ENCODE measurements at places on chromosomes 5 and 9.

GRCh38 chr5:154370119-154370518 is 75.7 kb upstream of the SAP30L start:
- DNase-seq = no peak

- DNase-seq = no peak
Observed at GRCh38 chr9:69171517-69171916, 2.6 kb upstream of the TJP2 start.

GRCh38 chr9:109466623-109467590 is 31.2 kb downstream of the PTPN3 start:
- no peak for DNase-seq

- no peak for DNase-seq
Observed at GRCh38 chr5:116492776-116493175, 81.8 kb downstream of the SEMA6A start.

GRCh38 chr9:134208310-134208841 is 44.0 kb upstream of the RNU6ATAC start:
- DNase-seq = peak; percentile 56

DNA sequence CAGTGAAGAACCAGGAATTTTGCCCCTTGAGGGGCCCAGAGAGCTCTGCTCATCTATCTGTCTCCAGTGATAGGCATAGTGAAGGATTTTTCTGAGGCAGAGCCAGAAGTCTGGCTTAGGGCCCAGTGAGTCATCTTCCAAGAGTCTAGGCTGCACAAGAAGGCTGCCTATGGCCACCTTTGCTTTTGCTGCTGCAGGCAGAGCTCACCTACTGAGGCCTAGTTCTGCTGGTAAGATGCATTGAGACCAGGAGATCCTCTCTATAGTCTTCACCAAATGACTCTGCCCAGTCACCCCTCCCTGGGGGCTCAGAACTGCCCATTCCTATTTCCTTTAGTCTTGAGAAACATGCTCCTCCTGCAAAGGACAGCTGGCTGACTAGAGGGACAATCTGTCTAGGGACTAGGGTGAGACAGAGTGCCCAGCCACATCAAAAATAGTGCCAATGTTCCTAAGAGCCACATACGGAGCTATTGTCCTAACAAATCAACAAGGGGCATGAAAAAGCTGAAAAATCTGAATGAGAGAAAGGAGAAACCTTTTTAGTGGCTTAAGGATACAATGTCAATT is 40.3 kb upstream of the CDKN2AIPNL start:
- DNase-seq = no peak

DNA sequence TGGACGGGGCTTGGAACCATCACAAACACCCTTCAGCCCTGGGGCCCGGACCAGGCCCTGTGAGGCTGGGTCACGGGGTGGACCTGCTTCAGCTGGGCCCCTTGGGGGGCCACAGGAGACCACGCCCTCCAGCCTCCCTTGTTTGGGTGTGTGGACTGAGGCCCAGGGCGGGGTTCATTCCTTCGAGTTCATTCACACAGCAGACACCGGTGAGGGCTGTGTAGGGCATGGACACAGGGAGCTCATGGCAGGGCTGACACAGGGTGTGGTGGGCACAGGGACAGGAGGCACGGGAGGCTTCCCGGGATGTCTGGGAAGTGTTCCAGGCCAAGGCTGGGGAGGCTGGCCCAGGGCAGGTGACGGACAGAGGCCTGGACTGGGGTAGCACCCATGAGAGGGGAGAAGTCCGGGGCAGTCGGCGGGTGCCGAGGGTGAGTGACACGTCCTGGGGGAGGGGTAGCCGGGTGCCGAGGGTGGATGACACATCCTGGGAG is 8.9 kb downstream of the DNLZ start:
- no peak for DNase-seq

Data from left hindlimb (tissue), 1 donor.